ENCODE measurements at places on chromosomes 3 and 15.

GRCh38 chr3:125125821-125126245, 70.0 kb upstream of the HEG1 start:
- DNase-seq = no peak

GRCh38 chr3:5731100-5731499, 543.6 kb downstream of the EDEM1 start:
- DNase-seq = no peak

DNA sequence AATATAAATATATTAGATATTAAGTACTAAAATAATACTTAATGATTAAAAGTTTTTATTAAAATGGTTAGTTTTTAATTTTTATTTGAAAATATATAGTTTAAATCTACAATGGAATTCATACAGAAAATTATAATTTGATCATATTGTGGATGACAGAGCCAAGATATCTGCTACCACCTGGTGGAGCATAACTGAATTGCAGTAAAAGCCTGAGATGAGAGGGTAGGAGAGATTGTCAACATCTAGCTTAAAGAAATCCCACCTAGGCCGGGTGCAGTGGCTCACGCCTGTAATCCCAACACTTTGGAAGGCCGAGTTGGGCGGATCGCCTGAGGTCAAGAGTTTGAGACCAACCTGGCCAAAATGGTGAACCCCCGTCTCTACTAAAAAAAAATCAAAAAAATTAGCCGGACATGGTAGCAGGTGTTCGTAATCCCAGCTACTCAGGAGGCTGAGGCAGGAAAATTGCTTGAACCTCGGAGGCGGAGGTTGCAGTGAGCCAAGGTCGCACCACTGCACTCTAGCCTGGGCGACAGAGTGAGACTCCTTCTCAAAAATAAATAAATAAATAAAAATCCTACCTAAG, 25.1 kb upstream of the CSTA start:
- DNase-seq = no peak

- no peak for DNase-seq
Measured at GRCh38 chr3:197833930-197834715, 43.1 kb downstream of the LRCH3 start.

DNA sequence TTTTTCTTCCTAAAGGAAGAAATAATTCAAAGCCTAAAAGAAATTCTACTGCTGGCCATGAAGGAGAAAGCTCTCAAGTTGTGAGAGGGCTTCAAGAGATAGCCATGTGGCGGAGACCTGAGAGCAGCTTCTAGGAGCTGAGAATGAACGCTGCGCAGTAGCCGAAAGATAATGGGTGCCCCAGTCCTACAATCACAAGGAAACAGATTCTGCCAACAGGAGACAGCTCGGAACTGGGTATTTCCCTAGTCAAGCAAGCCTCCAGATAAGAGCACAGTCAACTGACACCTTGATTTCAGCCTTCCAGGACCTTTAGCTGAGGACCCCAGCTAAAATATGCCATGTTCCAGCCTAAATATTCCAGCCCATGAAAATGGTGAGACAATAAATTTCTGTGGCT, 824.1 kb downstream of the FHIT start:
- DNase-seq = no peak

DNA sequence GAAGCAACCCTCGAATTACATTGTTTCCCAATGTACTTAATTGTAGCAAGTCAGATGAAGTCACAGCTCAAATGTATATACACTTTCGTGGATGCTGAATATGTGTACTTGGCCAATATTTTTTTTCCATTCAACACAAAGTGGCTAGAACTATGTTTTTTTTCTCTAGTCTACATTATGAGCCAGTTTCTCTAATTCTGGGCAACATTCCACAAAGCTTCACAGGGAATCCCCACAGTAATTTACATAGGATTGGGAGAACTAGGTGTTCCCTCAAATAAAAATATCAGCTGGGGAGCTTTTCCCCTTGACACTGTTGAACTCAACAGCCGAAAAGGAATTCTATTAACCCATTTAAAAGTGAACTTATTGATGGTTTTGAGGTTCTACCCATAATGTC, 493.1 kb downstream of the MECOM start:
- DNase-seq = no peak

DNA sequence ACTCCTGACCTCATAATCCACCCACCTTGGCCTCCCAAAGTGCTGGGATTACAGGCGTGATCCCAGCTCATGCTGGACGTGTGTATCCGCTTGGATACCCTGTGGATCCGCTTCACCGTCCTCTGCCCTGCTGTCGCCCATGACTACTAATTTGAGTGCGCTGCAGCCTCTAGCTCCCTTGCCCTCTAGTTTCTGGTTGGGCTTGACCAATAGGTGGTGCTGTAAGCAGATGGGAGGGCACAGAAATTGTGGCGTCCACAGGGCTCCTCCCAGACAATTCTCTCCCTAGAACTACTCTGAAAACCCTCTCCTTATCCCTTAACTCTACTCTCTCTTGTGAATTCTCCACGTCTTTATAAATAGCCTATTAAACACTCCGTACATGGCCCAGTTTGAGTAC, 36.2 kb downstream of the ZPLD1 start:
- no peak for DNase-seq

- DNase-seq = no peak
Measured at GRCh38 chr3:160005004-160005403, 16.4 kb downstream of the IL12A start.

DNA sequence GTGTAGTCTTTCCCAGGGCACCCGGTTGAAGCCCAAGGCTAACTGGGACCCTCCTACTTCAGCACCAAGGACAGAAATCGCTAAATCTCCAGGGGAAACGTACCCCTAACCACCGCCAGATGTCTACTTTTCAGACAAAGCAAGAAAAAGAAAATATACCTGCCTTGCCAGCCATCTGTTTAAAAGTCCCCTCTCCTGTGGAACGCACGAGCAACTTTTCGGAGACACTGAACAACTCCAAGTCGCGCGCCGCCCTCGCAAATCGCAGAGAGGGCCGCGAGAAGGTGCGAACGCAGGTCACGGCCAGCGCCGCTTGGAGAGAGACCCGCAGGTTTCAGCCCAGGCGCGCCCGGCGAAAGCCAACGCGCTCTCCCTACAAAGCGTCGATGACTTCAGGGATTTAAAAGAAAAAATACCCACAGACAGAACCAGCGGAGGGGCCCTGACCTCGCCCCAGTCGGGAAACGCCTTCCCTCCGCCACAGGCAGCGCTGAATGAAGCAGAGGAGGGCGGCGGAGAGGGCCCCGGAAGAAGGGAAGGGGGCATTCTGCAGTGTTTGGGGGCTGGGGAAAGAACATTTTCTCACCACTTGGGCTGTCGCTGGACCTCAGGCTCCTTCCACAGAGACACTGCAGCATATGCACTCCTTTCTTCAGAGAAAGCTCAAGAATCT, 213.1 kb downstream of the FGF12 start:
- DNase-seq = peak; percentile 23

DNA sequence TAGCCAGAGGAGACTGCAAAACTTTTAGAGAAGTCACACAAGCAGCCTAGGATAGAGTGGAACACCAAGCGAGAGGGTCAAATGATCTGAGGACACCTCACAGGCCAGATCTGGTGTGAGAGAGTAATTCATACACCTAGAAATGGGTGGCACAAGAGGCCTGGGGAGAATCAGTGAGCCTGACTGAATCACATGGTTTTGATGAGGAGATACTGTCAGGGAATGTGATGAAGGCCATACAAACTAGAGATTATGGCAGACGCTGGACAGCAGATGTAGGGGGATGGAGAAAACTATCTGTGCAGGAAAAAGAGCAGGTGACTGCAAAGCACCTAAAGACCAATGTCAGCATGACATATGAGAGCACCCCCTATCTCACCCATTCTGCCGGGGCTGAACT, 105.0 kb upstream of the TTC14 start:
- no peak for DNase-seq

GRCh38 chr3:65871305-65872141, 167.2 kb downstream of the MAGI1 start:
- DNase-seq = peak; percentile 70

DNA sequence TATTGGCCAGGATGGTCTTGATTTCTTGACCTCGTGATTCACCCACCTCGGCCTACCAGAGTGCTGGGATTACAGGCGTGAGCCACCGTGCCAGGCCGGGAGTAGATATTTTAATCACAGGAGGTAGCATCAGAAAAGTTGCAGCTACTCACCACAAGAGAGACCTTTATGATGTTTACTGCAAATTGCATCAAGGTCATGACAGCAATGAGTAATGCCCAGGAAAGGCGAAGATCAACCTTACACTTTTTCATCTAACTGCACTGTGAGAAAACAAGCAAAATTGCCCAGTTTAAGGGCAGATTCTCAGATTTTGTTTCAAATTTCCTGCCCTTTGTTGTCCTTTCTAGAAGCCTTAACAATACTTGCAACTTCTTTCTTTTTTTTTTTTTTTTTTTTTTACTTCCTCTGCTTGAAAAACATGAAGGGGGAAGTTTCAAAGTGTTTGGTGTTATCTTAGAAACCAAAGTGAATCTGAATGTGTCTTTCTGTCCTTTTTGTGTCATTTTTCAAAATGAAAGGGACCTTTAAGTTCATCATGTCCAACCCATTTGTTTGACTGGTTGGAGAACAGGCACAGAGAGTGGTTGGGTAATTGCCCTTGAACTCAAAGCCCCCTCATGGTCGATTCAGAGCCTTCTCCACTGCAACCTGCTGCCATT, 25.0 kb downstream of the TGFBR2 start:
- no peak for DNase-seq

DNA sequence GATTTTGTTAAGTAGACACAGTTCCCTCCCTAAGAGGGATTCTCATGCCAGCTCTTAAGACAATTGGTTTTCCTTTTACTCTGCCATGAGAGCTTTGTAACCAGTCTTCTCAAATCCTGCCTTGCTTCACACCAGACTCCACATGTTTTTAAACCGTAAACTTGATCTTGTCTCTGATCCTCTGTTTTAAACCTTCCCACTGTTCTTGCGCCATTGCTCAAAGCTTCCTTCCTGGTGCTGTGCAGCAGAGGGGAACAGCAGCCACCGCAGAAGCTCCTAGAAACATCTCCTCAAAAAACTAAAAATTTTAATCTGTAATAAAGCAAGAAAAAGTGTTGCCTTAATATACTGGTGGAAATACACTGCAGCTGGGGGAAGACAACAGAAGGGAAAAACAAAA, 154.5 kb upstream of the SATB1 start:
- no peak for DNase-seq

GRCh38 chr3:36907911-36908646, 36.8 kb downstream of the TRANK1 start:
- DNase-seq = no peak

GRCh38 chr3:17320266-17320665, 422.2 kb downstream of the TBC1D5 start:
- no peak for DNase-seq

- DNase-seq = no peak
Measured at GRCh38 chr15:29097168-29097567, 172.5 kb downstream of the NSMCE3 start.

- DNase-seq = no peak
Measured at GRCh38 chr3:175070946-175071345, 211.8 kb downstream of the NAALADL2 start.

DNA sequence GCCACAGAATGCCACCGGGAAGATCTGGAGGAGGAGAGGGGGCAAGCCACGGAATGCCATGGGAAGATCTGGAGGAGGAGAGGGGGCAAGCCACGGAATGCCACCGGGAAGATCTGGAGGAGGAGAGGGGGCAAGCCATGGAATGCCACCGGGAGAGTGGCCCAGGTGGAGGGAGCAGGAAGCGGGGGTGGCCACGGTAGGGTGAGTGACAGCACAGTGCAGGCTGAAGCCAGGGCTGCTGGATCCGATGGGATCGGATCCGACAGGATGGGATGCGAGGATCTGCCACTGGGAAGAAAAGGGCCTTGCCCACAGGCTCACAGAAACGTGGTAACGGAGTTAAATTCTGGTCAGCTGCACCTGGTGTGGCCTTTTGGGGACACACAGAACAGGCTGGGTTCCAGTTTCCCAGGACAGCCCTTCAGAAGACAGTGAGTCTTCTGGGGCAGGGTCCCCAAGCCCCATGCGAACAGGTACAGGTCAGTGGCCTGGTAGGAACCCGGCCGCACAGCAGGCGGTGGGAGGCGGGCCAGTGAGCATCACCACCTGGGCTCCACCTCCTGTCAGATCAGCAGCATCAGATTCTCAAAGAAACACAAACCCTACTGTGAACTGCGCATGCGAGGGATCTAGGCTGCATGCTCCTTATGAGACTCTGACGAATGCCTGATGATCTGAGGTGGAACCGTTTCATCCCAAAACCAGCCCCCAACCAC, 58.8 kb downstream of the XXYLT1 start:
- no peak for DNase-seq

DNA sequence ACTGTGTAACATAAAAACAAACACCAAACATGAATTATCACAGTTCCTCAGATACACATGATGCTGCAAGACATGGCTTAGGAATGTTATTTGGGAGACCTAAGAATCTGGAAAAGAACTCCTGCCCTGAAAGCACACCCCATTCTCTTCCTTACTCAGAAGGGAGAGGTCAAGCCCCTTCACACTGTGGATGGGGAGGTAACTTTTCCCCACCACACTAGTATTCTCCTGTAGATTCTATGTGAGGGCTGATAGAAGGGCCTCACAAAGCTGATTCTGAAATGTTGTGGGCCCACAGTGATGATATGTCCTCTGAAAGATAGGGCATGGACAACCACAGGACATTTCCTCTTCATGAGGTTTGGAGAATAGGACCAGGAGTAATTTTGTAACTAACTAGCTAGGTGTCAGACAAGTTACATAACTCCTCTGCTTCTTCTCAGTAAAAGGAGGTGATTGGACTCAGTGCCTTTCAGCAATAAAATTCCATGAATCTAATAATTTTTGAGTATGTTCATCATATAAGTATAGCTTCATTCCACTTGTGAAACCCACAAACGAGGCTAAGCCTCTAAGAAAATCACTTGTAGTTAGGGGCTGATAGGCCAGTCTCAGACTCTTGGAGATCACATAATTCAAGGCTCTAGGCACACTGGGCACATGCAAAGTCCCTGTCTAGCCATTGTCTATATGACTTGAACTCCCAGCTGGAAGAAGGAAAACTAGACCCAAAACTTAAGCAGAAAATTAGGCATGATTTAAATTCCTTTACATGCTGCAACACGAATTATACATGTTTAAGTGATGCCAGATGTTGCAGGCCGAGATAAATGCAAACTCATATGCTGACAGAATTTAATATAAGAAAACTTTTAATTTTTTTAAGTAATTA, 7.5 kb downstream of the PTX3 start:
- DNase-seq = no peak

DNA sequence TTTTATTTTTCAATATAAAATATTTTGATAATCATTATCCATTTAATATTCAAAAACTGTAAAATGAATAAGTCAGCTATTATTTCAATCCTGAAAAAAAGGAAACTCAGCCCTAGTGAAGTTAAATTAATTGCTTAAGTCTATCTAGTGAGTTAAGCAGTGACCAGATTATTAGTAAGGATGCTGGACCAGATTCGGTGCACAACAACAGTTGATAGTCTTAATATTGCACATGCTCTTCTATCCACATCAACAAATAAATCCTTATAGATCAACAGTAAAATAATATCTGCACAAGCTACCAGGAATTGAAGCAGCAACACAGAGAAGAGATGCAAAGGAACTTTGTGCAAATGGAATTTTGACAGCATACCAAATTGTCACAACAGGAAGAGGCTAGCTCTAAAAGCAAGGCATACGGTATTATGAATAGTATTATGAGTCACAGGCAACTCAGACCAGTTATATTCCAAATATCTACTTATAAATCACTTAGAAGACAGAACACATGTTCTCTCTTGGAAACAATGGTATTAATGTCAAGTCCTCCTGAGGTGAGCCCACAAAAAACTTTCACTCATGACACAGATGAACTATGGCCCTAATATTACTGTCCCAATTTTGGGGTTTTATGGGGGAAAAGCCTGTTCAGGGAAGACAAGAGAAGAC, 24.9 kb downstream of the VPS13C start:
- no peak for DNase-seq

GRCh38 chr3:75192146-75192616, 471.9 kb upstream of the FRG2C start:
- DNase-seq = peak; percentile 59
